ENCODE measurements at places on chromosomes 1 and 21.

GRCh38 chr1:157781048-157781447 is 4.1 kb upstream of the FCRL2 start:
- DNase-seq, result no peak

DNA sequence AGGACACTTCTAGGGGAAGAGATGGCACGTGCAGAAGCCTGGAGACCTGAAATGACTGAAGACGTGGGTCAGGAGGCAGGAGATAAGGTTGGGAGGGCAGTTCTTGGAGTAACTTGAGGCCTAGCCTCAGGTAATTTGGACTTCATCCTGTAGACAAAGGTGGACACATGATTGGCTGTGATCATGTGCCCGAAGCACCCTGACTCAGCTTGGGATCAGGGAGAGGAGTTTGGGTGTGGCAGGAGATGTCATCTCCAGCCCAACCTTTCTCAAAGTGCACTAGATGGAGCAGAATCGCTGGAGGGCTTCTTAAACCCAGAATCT is 1.5 kb downstream of the SLC66A1 start:
- DNase-seq, result no peak

GRCh38 chr1:54356680-54357147 is 49.5 kb downstream of the SSBP3 start:
- DNase-seq, result no peak

DNA sequence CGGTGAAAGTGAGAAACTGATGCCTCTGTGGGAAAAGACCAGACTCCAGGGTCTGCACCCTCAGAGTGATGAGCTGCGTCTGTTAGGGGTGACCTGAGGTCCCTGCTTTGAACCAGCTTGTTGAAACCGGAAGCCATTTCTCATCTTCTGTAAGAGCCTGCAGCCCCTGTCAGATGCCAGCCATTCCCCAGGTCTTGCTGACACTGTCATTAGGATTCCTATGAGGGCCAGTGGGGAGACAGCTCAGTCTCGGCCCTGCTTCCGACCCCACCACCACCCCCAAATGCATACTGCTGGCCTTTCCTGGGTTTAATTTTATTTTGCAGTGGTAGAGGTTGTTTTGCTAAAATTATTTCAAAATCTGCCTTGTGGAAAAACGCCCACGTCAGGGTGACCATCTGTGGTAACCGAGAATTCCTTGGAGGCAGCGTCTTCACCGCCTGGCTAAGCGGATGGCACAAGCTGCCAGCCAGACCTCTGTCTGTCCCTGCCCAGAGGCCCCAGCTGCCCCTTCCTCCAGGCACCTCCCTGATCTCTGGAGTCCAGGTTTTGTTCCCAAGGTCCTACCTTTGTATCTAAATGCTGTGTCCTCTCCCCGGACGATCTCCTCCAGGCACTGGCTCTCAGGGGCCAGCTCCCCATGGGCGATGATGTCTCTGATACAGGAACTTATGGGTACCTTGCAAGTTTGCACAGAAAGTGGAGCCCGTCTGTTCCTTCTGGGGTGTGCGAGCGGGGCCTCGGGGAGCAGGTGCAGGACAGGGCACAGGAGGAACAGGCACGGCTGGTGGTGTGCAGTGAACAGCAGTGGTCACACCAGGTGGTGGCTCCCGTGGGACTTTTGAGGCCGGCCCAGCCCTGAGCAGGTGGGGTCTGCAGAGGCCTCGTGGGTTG is 49.9 kb downstream of the PRKCZ start:
- no peak for DNase-seq

- no peak for DNase-seq
Measured at GRCh38 chr1:40711465-40712404, 20.2 kb downstream of the NFYC start.

GRCh38 chr21:34968414-34969333 is 80.4 kb downstream of the RUNX1 start:
- no peak for DNase-seq

GRCh38 chr21:33053951-33054350 is 16.0 kb upstream of the OLIG1 start:
- no peak for DNase-seq

DNA sequence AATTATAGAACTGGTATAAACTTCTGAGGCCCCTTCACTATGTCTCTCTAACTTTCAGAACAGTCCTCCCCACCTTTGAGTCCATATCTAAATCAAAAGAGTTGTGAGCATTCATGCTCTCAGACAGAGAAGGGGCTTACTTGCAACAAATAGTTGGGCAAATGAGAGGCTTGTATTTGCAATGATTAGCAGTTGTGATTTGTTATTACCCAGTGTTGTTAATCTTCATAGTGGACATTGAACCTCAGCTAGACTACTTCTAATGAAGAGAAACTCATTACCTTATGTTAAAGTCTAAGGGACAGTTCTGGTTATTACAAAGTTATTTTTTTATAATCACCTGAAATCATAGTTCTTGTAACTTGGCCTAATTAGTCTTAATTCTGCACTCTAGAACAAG is 114.5 kb downstream of the RABGAP1L start:
- no peak for DNase-seq

GRCh38 chr1:45365051-45365450 is 24.8 kb upstream of the MUTYH start:
- DNase-seq, result no peak

- DNase-seq, result no peak
Measured at GRCh38 chr1:23627069-23627735, 64.4 kb upstream of the RPL11 start.

DNA sequence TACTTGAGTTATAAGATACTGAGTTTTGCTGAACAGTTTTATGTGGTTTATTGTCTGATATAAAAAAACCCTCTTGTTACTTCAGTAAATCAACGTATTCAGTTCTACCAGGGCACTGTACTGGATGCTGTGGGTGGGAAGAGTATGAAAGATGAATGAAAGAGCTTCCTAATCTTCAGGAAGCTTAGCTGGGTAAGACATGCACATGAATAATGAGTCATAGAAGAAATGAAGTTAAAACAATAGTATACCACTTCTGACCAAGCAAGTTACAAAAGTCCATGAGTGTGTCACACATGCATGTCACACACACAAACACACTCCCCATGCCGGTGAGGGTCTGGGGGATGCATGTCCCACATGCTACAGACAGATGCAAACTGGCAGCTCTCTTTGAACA is 105.9 kb downstream of the SIPA1L2 start:
- DNase-seq, result no peak

DNA sequence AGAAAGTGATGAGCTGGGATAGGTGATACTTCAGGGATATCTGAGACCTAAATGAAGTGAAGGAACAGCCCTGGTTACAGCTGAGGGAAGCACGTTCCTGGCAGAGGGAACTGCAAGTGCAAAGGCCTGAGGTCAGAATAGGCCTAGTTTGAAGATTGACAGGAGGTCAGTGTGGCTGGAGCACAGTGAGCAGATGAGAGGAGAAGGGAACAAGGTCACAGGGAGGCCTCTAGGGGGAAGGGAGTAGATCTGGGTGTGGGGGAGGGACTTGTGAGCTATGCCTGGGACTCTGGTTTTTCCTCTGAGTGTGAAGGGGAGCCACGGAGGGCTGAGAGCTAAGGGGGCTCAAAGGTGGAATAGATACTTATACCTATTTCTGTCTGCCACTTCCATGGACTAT is 736.4 kb downstream of the MATN1 start:
- DNase-seq, result no peak

DNA sequence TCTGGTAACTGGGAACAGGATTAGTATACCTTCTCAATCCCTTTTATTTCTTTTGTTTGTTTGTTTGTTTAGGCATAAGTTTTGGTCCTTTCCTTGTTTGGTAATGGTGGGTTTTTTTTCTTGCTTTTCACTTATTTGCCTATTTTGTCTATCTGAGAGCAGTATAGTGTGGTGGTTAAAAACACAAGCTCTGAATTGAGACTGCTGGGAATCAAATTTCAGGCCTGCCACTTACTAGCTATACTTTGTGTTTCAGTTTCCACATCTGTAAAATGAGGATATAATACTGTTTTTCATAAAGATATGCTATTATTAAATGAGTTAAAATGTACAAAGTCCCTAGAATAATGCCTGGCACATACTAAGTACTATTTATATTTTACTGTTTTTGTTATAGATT is 81.6 kb upstream of the IVNS1ABP start:
- no peak for DNase-seq

DNA sequence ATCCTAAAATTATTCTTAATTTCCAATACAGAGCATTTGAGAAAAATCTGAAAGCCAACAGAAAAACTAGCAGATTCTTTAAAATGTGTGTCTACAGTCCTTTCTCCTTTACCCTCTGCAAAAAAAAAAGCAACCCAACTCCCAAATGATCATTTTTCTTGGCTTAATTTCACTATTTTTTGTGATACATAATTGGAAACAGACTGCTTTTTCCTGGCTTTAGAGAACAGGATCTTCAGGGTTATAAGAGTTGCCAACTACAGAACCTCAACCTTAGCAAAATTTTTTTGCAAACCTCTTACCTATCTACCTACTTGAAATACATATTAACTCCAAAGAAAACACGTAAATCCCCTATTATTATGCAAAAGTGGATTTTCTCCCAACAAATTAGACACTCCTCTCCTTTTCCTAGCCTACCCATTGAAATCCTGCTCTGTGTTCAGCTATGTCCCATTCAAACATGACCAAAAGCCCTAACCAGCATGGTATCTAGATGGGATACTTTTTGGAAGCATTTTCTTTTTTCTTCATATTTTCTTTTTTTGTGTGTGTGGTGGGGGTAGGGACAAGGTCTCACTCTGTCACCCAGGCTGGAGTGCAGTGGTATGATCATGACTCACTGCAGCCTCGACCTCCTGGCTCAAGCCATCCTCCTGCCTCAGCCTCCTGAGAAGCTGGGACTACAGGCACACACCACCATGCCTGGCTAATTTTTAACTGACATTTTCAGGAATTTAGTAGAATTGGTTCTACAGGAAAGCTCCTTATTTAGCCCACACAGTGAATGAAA is 9.0 kb downstream of the TGFBR3 start:
- DNase-seq, result no peak

DNA sequence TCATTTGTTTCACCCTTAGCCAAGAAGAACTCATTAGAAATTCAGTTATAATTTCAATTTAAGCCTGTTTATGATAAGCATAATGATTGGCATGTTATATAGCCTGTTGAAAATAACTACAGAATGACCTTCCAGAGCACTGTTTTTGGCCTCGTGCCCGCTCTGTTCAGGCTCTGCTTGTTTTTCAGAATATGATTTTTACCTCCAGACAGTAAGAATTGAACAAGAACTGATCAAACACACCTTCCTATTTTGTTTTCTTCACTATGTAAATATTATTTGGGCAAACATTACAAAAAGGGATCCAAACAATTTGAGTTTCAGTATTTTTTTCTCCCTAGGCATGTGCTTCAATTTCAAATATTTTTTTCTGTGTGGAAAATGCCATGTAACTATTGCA is 48.1 kb upstream of the ANGPTL1 start:
- DNase-seq, result no peak

DNA sequence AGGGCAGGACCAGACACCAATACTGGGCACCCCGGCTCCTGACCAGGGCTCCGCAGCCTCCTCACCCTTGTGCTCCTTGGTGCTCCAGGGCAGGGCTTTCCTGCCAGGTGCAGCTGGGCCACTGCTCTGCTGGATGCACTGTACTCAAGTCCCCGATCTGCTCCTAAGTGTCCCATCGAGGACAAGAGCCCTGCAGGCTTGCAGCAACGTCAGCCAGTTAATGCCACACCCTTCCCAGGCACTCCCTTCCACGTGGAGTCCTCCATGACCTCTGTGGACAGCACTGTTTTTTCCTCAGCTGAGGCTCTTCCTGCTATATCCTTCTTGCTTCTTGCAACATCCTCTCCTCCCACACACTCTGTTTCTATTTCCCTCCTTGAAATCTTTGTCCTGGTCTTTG is 94.0 kb upstream of the NGF start:
- no peak for DNase-seq

DNA sequence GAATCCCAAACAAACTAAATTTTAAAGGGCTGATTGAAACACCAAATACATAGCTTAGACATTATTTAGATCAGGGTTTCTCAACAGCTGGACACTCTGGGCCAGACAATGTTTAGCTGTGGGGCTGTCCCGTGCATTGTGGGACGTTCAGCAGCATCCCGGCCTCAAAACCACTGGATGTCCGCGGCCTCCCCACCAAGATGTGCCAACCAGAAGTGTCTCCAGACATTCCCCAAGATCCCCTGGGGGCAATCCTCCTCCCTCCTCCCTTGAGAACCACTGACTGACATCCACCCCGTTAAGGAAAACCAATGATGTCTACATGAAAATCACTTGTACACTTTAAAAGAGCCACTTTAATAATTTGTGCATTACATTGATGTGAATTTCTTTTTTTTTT is 38.4 kb downstream of the CLSTN1 start:
- no peak for DNase-seq

GRCh38 chr21:33437140-33437539 is 33.9 kb downstream of the IFNGR2 start:
- no peak for DNase-seq

DNA sequence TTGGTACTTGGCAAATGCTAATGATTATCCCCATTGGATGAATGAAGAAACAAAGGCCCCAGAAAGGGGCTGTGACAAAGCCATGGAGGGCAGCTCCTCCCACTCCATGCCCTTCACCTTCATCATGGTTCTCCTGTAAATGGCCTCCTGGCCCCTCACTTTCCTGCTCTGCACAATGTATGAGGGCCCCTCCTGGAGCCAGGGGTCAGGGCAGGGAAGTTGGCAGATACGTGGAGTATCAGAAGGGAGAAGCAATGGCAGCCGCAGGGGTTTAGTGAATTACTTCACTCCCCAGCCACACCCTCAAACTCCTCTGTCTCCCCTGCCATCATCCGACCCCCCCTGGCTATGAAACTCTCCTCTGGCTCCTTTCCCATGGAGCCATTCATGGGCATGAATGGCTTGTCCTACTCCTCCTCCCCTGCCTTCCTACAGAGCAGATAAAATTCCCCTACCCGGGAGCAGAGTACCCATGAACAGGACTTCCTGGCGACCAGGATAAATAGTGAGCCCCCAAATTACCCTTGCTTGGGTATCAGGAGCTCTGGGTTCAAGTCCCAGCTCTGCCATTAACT is 86.3 kb downstream of the CAMK2N1 start:
- DNase-seq, result no peak

DNA sequence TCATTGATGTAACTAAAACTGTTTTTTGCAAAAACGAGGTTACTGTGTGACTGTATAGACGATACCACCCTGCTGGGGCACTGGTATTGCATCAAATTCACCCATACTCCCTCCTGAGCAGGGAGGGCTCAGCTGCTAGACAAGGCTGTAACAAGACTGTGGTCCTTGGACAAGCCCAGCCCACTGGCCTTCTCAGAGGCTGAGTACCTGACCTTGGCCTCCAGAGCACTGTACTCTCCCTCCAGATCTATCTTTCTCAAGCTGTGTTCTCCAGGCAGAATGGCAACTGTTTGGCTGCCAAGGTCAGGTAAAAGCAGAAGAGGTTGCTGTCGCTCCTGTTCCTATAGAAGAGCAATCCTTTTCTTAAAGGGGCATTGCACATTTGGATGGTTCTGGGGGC is 8.5 kb downstream of the OLFML2B start:
- no peak for DNase-seq

- DNase-seq, result no peak
Measured at GRCh38 chr1:6612641-6613360, 730 bp upstream of the PHF13 start.

DNA sequence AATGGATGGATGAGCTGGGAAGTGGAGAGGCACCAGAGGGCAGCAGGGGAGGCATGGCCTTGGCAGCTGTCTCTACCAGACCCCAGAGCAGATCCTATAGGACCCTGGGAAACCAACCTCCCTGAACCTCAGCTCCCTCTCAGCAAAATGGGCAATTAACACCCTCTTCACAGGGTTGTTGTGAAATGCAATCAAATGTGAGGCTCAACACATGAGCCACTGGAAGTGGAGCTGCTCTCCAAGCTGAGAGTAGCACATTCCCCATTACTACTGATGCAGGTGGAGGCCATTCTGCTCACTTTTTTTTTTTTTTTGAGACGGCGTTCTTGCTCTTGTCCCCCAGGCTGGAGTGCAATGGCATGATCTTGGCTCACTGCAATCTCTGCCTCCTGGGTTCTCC is 6.5 kb upstream of the SYNC start:
- DNase-seq, result no peak

Data from fibroblast of skin of left biceps (primary cell).